ENCODE measurements at places on chromosomes 4 and X.

GRCh38 chr4:166014411-166014810 is 141.4 kb downstream of the TLL1 start:
- no peak for DNase-seq

GRCh38 chr4:174292473-174292872 is 8.8 kb downstream of the CEP44 start:
- DNase-seq = no peak

DNA sequence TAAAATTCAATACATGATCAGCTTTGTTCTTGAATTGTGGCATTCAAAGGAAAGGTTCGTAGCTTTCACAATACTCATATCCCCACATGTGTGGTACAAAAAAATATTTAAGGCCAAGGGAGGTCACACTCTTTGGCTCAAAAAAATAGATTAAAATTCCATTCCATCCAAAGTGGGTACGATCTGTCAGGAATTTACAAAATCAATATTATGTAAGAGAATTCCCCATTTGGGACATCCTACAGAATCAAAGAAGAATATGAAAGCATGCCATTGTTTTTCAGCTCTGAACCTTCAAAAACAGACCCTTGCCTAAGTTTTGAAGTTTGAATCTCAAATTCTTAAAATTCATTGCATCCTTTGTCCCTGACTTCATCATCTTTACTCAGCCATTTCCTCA is 85.8 kb downstream of the MID1 start:
- no peak for DNase-seq

GRCh38 chr4:78584863-78585547 is 33.4 kb downstream of the ANXA3 start:
- no peak for DNase-seq

DNA sequence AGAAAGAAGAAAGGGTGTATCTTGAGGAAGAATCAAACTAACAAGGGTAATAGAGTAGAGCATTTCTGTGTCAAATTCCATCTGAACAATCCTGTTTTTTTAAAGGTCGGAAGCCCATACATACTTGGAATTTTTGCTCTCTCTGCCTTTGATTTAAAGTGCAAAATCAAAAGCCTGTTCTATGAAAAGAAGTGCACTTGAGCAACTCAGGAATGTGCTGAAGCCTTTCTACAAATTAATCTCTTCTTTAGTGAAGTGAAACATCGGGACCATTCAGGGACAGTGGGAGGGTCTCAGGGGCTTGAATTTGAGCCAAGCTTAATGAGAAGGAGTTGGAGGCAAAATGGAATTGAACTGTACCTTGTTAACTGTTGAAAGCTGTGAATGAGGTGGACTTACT is 1008.5 kb upstream of the LCORL start:
- no peak for DNase-seq

- DNase-seq = no peak
Observed at GRCh38 chr4:53782458-53782845, 191.2 kb upstream of the LNX1 start.

- no peak for DNase-seq
Observed at GRCh38 chr4:162839814-162840213, 326.9 kb downstream of the NAF1 start.

DNA sequence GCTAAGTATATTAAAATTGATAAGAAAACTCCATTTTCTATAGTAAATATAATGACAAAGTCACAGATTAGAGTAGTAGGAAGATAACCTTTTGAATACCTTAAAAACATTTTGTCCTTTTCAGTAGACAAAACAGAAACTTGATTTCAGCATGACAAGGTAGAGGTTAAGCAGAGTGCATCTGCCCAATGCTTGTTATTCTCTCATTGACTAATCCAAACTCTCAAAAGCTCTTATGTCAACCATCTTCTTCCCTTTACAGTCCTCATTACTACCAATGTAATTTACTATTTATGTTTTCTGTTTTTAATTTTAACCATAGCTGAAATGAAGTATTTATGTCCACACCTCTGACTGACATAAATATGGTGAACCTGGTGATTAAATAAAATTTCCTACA is 11.1 kb downstream of the NIPAL1 start:
- DNase-seq = no peak

- no peak for DNase-seq
Observed at GRCh38 chrX:55450259-55450658, 1.7 kb upstream of the MAGEH1 start.

DNA sequence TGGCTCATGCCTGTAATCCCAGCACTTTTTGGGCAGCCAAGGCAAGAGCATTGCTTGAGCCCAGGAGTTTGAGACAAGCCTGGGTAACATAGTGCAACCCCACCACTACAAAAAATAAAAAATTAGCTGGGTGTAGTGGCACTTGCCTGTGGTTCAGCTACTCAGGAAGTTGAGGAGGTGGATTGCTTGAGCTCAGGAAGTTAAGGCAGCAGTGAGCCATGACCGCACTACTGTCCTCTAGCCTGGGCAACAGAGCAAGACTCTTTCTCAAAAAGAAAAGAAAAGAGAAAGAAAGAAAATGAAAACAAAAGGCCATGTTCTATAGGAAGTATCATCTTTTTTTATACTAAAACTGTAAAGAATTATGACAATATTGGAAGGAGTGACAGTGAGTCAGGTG is 38.5 kb downstream of the NEK1 start:
- DNase-seq = no peak

GRCh38 chr4:14193601-14194000 is 566.1 kb upstream of the BOD1L1 start:
- DNase-seq = no peak

- DNase-seq = no peak
Observed at GRCh38 chrX:33086886-33087285, 124.5 kb downstream of the DMD start.

DNA sequence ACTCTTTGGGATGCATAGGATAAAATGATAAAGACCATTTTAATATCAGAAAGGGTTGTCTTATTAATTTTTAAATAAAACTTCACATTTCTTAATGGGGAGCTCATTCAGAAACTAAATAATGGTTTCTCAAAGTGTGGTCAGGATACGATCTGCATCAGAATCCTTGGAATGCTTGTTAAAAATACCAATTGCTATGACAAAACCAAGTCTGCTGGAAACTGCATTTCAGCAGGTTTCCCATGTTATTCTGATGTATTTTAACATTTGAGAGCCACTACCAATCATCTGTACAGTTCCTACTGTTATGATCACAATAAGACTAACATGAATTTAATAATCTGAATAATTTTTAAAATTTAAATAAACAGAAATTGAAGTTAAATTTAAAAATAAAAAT is 115.1 kb downstream of the SOWAHB start:
- no peak for DNase-seq

DNA sequence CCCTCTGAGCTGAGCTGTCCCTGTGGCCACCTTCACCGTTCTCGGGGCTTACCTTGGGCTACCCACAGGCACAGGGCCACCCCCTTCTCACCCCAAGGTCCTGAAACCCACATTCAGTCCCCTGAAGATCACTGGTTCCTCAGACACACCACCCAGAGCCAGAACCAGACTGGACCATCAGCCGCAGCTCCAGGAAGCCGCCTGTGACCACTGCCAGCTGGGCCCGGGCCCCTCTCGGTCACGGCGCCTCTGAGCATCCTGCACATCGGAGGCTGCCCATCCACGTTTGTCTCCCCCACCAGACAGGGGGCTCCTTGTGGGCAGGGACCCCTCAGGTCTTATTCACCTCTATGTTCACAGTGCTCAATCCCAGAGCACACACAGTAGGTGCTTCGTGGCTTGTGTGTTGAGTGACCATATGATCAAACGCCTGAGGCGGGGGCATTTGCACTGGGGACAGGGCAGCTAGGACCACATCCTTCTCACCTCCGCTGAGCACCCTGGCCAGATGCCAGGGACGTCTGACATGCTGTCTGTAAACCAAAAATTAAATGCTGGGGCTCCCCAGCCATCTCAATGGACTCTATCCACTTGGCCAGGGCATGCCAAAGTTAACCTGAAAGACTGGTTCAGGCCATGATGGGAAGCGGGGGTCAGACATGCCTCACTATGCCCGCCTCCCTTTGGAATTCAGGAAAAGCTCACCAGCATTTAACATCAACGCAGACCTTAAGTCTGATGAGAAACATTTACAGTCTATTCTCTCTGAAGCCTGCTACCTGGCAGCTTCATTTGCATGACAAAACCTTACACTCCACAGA is 109.4 kb upstream of the AFAP1 start:
- no peak for DNase-seq

DNA sequence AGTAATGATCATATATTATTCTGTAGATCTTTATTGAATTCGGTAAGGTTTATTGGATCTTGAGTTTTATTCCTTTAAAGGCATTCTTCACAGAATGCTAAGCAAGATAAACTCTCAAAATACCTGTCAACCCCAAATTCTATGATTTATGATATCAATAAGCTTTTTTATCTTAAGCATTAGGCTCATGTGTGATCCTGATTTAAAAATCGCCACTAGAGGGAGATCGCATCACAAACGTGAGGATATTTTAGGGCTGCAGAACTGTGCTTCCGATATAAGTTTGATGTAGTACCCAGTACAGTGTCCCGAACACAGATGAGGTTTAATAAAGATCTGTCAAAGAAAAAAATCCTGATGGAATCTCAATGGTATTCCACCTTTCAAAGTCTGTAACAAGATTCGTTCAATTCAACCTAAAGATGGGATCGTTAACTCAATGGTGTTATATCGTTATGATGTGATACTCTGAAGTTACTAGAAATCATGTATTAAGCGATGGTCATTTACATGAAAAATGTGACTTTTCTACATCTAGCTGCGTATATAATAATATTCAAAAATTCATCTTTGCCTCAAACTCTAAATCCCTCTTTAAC is 169.0 kb downstream of the CORIN start:
- DNase-seq = no peak

DNA sequence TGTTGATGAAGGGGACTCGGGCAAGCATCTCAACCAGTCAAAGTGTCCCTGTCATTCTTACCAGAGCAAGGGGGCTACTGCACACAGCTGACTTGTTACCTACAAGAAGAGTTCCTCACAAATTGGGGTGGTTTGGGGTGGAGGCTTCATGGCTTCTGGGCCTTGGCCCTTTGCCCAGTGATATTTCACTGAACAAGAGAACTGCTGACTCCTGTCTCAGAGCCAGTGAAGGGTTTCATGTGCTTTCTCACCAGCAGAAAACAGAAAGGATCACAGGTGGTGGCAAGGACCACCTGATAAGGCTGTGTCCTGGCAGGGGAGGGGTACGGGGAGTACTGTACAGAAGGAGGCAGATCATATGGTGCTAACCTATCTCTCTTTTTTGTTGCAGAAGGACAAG is 53.5 kb downstream of the DLG3 start:
- no peak for DNase-seq

DNA sequence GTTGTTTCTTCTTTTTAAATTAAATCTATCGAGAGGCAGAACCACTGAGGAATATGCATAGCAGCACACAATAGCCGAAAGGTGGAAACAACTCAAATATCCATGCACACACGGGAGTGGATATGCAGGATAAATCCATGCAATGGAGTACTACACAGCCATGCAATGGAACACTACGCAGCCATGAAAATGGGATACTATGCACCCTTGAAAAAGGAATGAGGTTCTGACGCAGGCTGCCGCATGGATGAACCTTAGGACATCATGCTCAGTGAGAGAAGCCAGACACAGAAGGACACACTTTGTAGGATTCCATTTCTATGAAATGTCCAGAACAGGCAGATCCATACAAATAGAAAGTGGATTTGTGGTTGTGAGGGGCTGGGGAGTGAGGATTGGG is 18.4 kb upstream of the P2RY8 start:
- DNase-seq = no peak

DNA sequence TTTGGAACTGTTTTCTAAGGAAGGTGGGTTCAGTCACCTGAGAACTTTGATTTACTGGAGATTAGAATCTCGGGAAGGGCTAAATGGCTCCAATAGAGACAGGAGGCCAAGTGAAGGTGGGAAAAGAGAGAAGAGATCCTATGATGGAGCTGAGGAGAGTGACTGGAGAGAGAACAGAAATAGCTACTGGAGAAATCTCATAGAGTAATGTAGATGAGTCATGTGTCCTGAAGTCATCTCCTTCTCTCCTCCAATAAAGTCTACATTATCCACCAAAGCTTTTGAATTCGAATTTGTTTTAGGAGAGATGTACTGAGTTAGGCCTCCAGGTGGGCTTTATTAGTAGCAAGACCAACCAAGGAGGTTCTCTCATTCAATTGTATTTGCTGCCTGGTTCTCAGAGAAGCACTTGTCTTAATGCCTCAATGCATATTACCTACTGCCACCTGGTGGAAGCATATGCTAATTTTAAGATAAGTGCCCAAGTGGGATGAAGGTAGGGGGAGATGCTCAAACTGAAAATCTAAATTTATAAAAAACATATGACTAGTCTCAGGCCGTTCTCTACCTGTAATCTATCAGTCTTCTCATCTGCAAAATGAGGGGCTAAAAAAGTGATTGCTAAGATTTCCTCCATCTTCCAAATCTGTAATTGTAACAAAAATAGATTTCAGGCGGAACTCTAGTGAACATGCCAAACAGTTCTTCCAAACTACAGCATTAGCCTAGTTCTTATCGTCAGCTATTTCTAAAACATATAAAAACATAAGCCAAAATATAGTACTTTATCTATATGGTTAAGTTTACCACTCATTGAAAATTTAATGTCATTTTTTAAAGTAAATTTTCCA is 24.4 kb downstream of the TXK start:
- no peak for DNase-seq

DNA sequence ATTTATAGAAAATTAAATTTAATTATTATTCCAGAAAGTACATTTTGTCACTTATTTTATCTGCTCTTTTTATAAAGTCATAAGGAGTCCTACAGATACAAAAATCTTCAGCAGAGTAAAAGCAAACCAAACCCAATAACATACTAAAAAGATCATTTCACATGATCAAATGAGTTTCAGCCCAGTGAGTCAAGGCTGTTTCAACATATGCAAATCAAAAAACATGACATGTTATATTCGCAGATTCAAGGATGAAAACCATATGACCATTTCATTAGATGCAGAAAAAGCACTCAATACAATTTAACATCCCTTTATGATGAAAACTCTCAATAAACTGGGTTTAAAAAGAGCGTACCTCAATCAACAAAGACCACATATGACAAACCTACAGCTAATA is 214.3 kb downstream of the FAT4 start:
- DNase-seq = no peak

GRCh38 chrX:134025986-134026545 is 40.7 kb upstream of the GPC3 start:
- DNase-seq = no peak

GRCh38 chrX:41711021-41711667 is 12.8 kb upstream of the GPR82 start:
- no peak for DNase-seq

- no peak for DNase-seq
Observed at GRCh38 chrX:1212532-1212931, at the start of gene CRLF2. TSS of gene CRLF2 (minus strand) at chrX:1212649. CDS start at chrX:1212634, 15 bp downstream.

- DNase-seq = peak; percentile 6
Observed at GRCh38 chr4:139279760-139280620, at the start of gene MGARP. TSS of gene MGARP (minus strand) at chr4:139280225. CDS start at chr4:139280158, 67 bp downstream.

- DNase-seq = no peak
Observed at GRCh38 chrX:97398030-97398551, 514.4 kb downstream of the RPA4 start.

- no peak for DNase-seq
Observed at GRCh38 chrX:24659646-24660045, 12.5 kb upstream of the PCYT1B start.

- no peak for DNase-seq
Observed at GRCh38 chrX:19947612-19948011, 43.2 kb downstream of the BCLAF3 start.

GRCh38 chr4:138925495-138925894 is 90.1 kb upstream of the NOCT start:
- DNase-seq = no peak

- no peak for DNase-seq
Observed at GRCh38 chrX:144335402-144335801, 451.5 kb downstream of the UBE2NL start.

- peak; percentile 83 for DNase-seq
Observed at GRCh38 chrX:16870095-16870861, at the start of gene RBBP7. TSS of gene RBBP7 (minus strand) at chrX:16870362. CDS start at chrX:16870053, 309 bp downstream.
